ENCODE measurements at places on chromosomes 11 and 22. TPM values are rescaled to one million over a fixed set of nuclear protein-coding genes. Genes with fewer than 3 reads are reported as not detected.

DNA sequence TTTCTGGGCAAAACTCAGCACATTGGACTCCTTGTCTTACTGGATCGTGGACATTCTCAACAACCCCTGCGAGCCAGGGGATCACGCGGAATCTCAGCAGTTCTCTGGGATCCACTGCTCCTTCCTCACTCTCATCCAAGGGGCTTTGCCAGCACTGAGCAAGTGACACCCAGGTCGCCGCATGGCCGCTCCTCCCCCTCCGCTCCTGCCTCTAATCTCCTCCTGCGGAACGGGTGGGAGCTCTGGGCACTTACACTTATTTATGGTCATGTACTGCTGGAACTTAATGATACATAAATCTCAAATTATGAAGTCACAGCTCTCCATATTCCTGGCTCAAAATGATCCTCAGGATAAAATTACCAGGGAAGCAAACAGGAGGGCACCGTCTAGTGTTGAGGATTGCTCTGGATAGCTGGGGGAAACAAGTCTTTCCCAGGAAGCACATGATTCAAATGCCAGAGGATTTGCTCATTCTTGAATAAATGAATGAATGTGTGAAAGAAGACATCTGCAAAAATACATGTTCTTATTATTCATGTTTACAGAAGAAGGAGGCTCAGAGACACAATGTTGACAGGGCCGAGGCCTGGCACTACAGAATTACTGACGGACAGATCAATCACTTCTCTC lies 1077.3 kb downstream of the TBC1D22A start:
- DNase-seq = no peak

GRCh38 chr11:80517701-80518100 lies 1076.9 kb upstream of the TENM4 start:
- DNase-seq = no peak

CRACR2B gene
- total RNA-seq = 0.18 TPM

PHOX2A gene
- not detected for total RNA-seq

Data from activated T-cell treated with anti-CD3 and anti-CD28 coated beads, Interleukin-2, amount 50 U/mL, for 4 hours (primary cell).